Activated T-cell treated with anti-CD3 and anti-CD28 coated beads, Interleukin-2, amount 50 U/mL, for 72 hours (primary cell): ENCODE measurements at places on chromosomes 2 and 18.

DNA sequence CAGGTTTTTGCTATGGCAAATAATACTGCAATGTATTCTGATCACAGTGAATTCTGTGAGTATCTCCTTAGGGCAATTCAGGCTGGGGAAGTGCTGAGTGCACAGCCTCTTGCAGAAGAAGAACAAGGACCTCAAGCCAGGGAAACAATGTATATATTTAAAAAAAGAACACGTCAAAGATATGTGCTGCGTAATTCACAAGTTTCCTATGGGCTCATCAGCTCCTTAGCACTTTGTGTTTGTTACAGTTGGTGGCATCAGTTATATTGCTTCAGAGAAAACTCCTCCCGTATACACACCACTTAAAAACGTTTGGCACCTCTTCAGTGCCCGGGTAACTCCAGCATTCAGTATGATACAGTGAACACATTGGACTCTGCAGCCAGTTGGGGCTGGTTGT, 16.5 kb upstream of the MARCO start:
- no peak for DNase-seq

DNA sequence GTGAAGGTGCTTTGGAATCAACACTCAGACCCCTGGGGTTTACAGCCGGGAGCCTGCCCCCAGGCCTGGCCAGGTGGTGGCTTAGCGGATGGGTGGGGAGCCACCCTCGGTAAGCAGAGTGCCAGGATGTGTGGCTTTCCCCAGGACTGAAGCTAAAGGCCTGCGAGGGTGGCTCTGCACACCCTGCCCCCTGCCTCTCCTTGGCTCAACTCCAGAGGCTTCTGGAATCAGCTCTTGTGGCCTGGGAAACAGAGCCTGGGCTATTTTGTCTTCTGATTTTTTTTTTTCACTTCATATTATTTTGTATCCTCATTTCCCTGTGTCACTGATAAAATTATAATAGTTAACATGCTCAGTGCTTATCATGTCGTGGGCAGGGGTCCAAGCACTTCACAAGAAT, 79.8 kb downstream of the RHOB start:
- DNase-seq = no peak

DNA sequence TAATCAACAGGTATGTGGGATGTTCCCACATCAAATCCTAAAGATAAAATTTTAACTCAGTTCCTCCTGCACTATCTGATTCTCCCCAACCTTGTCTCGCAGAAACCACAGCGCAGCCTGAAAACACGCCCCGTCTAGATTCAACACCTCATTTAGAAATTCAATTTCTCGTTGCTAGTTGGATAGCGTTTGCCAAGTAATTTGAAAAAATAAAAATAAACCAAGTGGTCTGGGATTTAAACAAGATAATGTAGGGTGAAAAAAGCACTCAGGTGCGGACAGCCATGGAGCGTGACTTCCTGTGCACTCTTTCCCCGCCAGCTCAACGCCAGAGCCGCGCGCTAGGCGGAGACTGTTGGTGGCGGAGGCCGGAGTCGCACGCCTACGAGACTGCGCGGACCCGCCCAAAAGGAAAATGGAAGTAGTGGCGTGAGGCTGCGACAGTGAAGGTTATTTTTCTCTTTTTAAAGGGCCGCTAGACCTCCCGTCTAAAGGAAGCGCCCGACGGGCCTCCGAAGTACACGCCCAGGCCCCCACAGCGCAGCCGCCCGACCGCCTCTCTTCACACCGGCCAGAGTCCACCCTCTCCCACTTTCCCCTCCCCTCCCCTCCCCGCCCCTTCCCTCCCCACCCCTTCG, 615 bp upstream of the CCNT2 start:
- DNase-seq = peak; percentile 91

GRCh38 chr2:220174826-220175225, 547.4 kb downstream of the SLC4A3 start:
- DNase-seq = no peak

GRCh38 chr2:112055730-112056625, 909 bp downstream of the TMEM87B start:
- DNase-seq = peak; percentile 29

DNA sequence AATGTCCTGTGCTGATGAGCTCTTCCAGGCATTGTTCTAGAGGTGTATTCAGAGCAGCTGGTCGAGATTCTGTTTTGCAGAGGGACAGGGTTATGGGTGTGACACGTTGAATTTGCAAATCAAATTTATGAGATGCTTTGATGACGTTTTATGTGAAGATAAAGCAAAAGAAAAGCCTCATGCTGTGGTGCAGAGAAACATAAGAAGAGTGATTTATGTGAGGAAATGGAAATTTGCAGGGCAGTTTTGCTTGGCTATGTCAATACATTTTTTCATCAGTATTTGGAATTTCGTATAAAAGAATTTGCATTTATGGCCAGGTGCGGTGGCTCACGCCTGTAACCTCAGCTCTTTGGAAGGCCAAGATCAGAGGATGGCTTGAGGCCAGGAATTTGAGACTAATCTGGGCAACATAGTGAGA, 36.4 kb downstream of the TSN start:
- no peak for DNase-seq

DNA sequence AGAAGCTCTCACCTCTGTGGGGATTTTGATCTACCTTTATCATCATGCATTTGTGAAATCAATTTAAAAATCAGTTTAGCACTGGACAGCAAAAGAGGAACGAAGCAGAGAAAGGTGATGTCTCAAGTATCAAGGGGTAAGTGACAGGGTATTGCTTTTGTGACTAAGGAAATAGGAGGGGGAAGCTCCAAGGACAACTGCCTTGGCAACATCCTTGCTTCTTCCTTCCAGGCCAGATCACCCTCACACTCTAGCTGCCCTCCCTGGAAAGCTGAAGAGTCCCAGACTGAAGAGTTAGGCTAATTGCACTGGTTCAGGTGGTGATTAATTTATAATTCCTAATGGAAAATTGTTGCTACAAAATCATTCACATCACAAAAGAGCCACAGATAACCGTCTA, 859.1 kb upstream of the ACVR2A start:
- DNase-seq = no peak

- no peak for DNase-seq
Measured at GRCh38 chr2:134782792-134783191, 55.6 kb upstream of the ACMSD start.

GRCh38 chr2:45812011-45812500, 160.6 kb downstream of the PRKCE start:
- no peak for DNase-seq

DNA sequence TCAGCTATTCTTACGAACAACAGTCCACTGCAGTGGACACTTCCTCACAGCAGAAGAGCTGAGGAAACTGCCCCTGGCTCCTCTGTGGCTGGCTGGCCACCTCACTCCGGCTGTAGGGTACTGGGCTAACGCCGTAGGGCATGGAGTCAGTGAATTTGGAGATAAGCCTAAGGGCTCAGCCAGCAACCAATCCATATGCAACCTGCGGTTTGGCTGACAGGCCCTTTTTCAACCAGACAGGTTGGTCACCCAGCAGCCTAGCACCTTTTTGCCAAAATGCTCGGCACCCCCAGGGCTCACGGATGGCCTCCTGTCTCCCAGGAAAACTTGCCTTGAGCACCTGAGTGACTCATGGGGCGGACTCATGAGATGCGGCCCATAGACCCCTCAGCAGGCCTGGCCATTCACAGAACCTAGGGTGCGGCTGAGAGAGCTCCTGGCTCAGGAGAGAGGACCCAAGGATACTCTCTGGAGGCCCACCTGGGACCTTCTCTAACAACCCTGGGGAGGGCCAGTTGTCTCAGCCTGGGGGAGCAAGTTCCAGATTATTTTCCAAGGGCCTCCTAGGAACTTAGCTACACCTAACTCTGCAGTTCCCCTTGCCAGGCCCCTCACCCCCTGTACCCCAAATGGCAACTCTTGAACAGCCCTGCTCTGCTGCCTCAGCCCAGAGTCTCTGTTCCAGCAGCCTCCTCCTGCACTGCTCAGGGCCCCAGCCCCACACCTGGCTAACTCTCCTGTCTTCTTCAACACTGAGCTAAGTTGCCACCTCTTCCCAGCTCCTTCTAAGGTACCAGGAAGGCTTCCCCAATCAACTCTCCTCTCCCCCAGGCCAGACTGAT, 252.1 kb downstream of the CYP26B1 start:
- DNase-seq = no peak

DNA sequence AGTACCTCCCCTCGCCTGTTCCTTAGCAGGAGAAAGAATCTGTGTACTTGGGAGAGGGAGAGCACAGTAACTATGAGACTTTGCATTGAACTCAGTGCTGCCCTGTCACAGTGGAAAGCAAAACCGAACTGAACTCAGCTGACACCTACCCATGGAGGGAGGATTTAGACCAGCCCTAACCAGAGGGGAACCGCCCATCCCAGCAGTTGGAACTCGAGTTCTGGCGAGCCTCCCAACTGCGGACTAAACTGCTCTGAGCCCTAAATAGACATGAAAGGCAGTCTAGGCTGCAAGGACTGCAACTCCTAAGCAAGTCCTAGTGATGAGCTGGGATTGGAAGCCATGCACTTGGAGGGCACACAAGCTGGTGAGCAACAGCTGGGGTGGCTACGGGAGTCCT, 110.4 kb downstream of the GRB14 start:
- no peak for DNase-seq

GRCh38 chr2:10162586-10163497, 40.3 kb downstream of the RRM2 start:
- no peak for DNase-seq

DNA sequence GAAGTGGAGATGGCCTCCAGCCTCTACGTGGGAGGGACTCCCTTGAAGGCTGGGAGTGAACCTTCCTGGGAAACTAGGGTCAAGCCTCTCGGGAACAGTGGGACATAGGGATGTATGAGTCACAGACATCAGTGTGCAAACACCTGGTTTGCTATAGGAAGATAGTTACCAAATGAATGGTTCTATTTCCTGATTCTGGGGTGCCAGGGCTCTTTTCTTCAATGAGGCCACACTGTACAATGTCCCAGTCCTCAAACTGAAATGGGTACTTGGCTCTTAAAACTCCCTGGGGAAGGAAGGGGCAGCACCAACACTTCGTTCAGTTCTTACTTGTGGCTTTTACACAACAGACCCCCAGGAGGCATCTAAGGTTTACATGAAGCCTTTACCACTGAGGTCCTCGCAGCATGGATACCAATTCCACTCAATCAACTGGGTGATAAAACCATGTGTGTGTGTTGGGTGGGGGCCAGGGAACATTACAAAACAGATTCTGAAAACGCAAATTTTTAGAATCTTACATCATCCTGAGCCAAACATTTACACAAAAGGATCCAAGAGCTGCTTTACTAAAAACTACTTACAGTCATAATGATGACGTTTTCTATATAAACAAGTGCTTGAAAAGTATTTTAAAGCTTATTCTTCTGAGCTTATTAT, 10.4 kb downstream of the ERFE start:
- no peak for DNase-seq

DNA sequence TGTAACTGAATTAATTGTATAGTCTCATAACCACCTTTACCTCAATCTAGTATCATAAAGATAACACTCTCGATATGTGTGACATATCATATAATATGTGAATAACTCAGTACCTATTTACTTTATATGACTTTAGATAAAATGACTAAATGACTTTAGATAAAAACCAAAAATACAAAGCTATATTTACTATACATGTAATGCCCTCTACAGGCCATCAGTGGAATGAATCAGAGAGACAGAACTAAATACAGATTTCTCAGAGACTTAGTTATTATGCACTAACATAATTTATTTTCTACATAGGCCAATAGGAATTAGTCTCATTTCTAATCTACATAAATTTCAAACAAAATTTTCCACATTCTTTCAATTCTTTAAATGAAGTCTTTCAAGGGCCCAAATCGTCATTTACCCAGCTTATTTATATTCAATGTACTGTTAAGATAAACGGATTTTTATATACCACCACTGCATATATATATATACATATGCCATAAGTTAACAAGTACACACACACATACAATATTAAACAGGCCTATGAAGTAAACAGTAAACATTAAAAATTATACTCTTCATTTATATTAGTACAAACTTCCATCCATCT, 219.9 kb downstream of the EXOC6B start:
- no peak for DNase-seq

- no peak for DNase-seq
Measured at GRCh38 chr2:172968061-172968469, 107.6 kb upstream of the MAP3K20 start.

DNA sequence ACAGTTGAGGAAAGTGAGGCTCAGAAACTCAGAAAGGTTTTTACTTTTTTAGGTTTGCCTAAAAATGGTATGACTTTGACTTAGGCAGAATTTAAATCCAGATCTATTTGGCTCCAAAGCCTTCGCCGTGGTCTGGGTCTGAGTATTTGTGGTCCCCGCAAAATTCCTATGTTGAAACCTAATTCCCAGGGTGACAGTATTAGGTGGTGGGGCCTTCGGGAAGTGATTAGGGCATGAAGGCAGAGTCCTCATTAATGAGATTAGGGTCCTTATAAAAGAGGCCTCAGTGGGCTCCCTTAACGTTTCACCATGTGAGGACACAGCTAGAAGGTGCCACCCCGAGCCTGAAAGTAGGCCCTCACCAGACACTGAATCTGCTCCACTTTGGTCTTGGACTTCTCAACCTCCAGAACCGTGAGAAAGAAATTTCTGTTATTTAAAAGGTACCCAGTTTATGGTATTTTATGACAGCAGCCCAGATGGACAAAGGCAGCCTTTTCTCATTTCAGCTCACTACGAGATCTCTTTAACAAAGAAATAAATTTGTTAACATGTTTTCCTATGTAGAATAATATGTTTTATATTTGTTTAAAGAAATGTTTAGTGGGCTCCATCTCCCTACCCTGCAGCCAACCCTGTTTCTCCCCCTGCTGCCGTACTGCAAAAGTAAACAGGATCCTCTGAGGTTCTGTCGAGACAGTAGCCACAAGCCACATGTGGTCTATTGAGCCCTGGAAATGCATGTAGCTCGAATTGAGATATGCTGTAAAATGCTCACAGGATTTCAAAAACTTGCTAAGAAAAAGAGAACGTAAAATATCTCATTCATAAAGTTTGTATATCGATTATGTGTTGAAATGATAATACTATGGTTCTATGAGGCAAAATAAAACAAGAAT, 80.6 kb downstream of the MOGAT1 start:
- no peak for DNase-seq

- no peak for DNase-seq
Measured at GRCh38 chr2:180655393-180655792, 325.0 kb upstream of the UBE2E3 start.

- DNase-seq = peak; percentile 90
Measured at GRCh38 chr2:96527286-96528005, 9.1 kb upstream of the ARID5A start.

DNA sequence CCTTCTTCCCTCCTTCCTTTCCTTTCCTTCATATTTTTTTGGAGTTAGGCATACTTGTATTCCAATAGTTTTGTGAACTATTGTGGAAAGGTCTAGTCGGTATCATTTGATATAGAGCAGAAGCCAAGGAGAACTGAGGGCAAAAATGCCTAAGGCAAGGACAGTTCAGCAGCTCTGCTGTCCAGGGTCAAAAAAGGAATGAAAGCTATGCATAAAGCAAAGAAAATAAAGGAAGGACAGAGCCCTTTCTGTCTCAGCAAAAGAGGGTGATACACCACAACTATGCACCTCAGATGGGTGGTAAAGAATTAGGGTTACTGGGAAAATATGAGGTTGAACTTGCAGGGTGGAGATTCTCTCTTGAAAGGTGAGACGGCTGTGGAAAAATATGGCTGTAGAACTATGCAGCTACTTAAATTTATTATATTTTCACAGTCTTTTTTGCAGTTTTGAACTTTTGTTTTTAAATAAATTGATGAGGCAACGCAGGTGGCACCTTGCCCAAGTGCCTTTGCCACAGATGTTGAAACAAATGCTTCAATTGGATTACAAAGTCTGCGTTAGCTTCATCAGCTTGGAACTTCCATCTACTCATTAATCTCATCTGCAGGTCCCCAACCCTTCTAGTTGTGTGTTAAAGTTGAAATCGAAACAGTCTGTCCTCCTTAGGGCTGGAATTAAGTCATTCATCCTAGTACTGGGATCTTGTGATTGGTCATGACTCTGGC, 20.8 kb downstream of the LHCGR start:
- no peak for DNase-seq
